ENCODE measurements at places on chromosomes 1 and 21. TPM values are rescaled to one million over a fixed set of nuclear protein-coding genes. Genes with fewer than 3 reads are reported as not detected.

The DIO1 gene
- 0.18 TPM for polyA plus RNA-seq

The AGT gene
- not detected for polyA plus RNA-seq

The C1orf94 gene
- not detected for polyA plus RNA-seq

The WNT2B gene
- polyA plus RNA-seq: 0.09 TPM

The BLACAT1 gene
- not detected for polyA plus RNA-seq

The LRRC3 gene
- 0.14 TPM for polyA plus RNA-seq
